Heart left ventricle (tissue), 16 donors: ENCODE measurements at places on chromosomes 6 and 20. TPM values are rescaled to one million over a fixed set of nuclear protein-coding genes. Genes with fewer than 3 reads are reported as not detected.

DDX43 gene
- total RNA-seq, result 0.16 TPM

NFKBIE gene
- total RNA-seq, result 8.7 TPM

RUNX2 gene
- total RNA-seq, result 1.7 TPM

ECHDC1 gene
- total RNA-seq, result 30.5 TPM

BTN3A1 gene
- 9.1 TPM for total RNA-seq

LY6G6C gene
- not detected for total RNA-seq

SIRPD gene
- total RNA-seq, result 1.1 TPM

DSP gene
- total RNA-seq, result 350 TPM

TPX2 gene
- total RNA-seq, result 1.8 TPM

CSNK2B gene
- total RNA-seq, result 111 TPM

THEMIS gene
- not detected for total RNA-seq

COL19A1 gene
- 1.7 TPM for total RNA-seq

OVOL2 gene
- not detected for total RNA-seq

MUCL3 gene
- total RNA-seq, result not detected

SLC4A11 gene
- total RNA-seq, result 0.14 TPM

SIRPB1 gene
- total RNA-seq, result 1.2 TPM

PLEKHG1 gene
- total RNA-seq, result 21.8 TPM

EFCAB8 gene
- not detected for total RNA-seq

PDE7B gene
- total RNA-seq, result 29.1 TPM

RIN2 gene
- total RNA-seq, result 76.5 TPM

KHDC1L gene
- not detected for total RNA-seq

CST4 gene
- not detected for total RNA-seq

STMND1 gene
- not detected for total RNA-seq

CLVS2 gene
- not detected for total RNA-seq

GPLD1 gene
- 0.40 TPM for total RNA-seq

PRSS35 gene
- total RNA-seq, result 0.75 TPM

TGM3 gene
- total RNA-seq, result not detected

HUS1B gene
- not detected for total RNA-seq

VSX1 gene
- 0.51 TPM for total RNA-seq

SDHAF4 gene
- total RNA-seq, result 15.1 TPM

SLC17A1 gene
- not detected for total RNA-seq

CENPW gene
- not detected for total RNA-seq

HCK gene
- 4.5 TPM for total RNA-seq

MEP1A gene
- total RNA-seq, result not detected

SLC22A16 gene
- 0.42 TPM for total RNA-seq

WFDC12 gene
- not detected for total RNA-seq

C4A gene
- 301 TPM for total RNA-seq

GJA10 gene
- total RNA-seq, result not detected

GLP1R gene
- 0.25 TPM for total RNA-seq

TRIM31 gene
- not detected for total RNA-seq

PSMF1 gene
- 157 TPM for total RNA-seq

RXRB gene
- 24.5 TPM for total RNA-seq

EPB41L1 gene
- 10.5 TPM for total RNA-seq

SLC17A5 gene
- total RNA-seq, result 6.0 TPM

EDN3 gene
- not detected for total RNA-seq
